ENCODE measurements at places on chromosomes 12 and 14.

GRCh38 chr14:67765192-67765834 lies 51.1 kb downstream of the ZFYVE26 start:
- no peak for DNase-seq

DNA sequence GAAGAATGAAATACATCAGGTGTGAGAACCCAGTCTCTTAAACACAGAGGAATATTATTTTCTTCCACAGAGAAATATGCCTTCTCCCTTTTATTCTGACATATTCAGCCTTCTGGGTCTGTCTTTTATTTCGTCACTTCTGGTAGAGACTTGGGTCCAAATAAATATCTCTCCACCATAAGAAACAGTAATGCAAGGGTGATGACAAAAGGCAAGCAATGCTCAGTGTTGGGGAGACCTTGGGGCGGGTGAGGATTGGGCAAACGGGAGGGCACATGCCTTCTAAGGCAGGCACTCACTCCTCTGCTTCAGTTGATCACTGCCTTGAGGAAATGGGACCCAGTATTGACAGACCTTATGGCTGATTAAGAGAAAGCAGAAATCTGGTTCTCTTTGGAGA lies 6.7 kb upstream of the SOCS2 start:
- DNase-seq = no peak

GRCh38 chr12:12803186-12803585 lies 10.0 kb upstream of the DDX47 start:
- peak; percentile 24 for DNase-seq

DNA sequence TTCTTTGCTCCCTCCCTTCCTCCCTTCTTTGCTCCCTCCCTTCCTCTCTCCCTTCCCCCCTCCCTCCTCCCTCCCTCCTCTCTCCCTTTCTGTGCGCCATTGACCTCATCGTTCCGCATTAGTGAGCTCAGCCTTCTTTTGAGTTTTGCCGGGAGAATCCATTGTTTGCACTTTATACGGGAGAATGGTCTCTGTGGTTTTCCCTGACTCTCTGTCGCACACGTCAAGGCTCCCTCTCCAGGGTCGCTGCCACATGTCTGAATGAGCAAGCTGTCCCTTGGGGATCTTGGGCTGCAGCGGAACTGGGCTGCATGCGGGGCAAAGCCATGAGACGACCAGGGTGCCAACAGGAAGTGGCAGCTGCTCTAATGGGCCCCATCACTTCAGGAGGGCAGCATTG lies 118.5 kb downstream of the GLT1D1 start:
- no peak for DNase-seq

GRCh38 chr12:65885312-65885711 lies 61.0 kb downstream of the HMGA2 start:
- DNase-seq = no peak

DNA sequence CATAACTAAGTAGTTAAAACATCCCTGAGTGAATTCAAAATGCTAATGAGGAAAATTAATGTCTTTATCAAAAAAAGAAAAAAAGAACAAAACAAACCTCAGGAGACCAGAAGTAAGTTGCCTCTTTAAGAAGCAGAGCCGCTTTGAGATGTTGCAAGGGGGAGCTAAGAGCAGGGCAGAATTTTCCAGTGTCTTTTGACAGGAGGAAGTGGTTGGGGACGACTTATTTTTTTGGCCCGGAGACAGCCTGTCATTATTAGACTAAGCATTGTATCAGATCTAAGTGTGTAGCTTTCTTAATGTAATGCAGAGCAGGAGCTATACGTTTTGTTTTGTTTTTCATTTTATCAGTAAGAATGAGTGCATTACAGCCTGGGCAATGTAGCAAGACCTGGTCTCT lies 206.6 kb downstream of the CACNA1C start:
- no peak for DNase-seq

- DNase-seq = no peak
These were observed 77.0 kb downstream of the SLC25A47 start for GRCh38 chr14:100400115-100400514.

- DNase-seq = no peak
These were observed 44.7 kb downstream of the TCHP start for GRCh38 chr12:109944561-109945359.

DNA sequence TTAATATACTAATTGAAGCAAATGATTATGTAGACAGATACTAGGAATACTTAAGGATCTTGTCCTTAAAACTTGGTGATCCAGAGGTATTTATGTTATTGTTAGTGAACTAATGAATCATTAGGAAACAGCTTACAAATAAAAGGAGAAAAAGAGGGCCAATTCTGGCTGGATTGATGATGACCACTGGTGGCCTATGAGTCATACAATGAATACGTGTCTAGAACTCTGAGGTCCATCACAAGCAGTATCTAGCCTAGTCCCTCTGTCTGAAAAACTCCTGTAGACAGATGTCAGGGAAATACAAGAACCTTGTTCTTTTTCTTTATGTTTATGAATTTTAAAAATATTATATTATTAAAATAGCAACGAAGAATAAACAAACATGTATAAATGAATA lies 51.7 kb upstream of the RTL1 start:
- no peak for DNase-seq

GRCh38 chr12:97541366-97541765 lies 78.8 kb downstream of the RMST start:
- no peak for DNase-seq

DNA sequence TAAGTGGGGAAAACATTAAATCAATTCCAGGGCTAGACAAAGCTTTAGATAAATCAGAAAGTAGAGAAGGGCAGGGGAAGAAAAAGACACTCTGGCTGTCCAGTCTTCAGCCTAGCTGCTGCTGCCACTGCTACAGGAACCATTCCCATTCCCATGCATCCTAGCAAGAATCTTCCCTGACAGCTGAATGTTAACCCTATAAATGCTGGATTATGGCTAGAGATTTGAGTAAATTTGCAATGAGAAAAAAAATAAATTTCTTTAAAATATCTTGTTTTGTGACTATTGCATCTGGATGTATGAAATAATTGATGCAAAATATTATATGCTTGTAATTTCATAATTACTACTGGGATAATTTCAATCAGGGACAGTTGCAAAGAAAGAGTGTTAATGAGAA lies 15.0 kb upstream of the CDKN3 start:
- DNase-seq = no peak

DNA sequence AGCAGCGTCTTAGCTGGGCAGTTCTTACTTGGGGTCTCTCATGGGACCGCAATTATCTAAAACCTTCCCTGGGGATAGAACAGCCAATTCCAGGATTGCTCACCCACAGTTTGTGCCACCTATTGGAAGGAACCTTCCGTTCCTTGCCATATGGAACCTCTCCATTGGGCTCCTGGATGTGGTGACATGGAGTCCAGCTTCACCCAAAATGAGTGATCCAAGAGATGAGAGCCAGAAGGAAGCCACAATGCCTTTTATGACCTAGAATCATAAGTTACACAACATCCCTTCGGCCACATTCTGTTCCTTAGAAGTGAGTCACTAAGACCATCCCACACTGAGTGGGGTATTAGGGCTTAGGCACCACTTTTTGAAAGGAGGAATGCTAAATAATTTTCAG lies 164.4 kb downstream of the FBXL14 start:
- no peak for DNase-seq

- no peak for DNase-seq
These were observed 489.6 kb upstream of the GARIN6 start for GRCh38 chr12:99157946-99158345.

DNA sequence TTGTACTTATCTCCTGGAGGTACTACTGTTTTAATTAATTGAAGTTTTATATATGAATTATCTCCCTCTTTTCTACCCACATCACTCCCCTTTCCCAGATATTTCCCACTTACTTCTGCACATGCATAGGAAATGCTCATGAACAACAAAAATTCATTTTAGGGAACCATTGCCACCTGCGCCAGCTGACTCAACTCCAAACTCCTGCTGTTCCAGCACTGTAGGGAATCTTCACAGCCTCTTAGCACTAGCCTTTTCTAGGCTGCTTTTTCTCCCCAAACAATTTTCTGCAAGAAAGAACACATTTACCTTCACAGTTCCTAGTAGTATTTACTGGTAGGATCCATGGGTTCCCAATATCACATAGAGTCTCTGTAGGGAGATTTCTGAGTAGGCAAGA lies 268.4 kb downstream of the LRFN5 start:
- DNase-seq = no peak

All from uterus (tissue), 4 donors.